ENCODE measurements at places on chromosomes 4 and X.

DNA sequence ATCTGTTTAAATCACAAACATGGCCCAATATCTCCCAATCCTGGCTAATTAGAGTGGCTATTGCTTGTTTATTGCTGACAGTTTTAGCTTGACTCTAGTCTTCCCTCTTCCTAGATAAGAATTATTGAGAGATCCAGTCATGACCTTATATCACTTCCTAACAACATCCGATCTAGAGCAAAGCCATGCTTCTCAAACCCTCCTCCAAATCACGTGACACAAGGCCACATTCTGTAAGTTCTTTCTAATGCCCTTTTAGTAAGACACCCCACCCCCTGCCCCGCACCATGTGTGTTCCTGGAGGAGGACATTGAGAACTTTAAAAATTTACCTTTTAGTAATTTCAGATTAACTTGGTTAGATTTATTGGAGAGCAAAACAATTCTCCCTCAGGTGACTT, 40.6 kb upstream of the RASSF6 start:
- no peak for DNase-seq

GRCh38 chrX:27860337-27860736, 52.5 kb downstream of the MAGEB10 start:
- no peak for DNase-seq

GRCh38 chrX:9340598-9341290, 124.1 kb upstream of the TBL1X start:
- no peak for DNase-seq

DNA sequence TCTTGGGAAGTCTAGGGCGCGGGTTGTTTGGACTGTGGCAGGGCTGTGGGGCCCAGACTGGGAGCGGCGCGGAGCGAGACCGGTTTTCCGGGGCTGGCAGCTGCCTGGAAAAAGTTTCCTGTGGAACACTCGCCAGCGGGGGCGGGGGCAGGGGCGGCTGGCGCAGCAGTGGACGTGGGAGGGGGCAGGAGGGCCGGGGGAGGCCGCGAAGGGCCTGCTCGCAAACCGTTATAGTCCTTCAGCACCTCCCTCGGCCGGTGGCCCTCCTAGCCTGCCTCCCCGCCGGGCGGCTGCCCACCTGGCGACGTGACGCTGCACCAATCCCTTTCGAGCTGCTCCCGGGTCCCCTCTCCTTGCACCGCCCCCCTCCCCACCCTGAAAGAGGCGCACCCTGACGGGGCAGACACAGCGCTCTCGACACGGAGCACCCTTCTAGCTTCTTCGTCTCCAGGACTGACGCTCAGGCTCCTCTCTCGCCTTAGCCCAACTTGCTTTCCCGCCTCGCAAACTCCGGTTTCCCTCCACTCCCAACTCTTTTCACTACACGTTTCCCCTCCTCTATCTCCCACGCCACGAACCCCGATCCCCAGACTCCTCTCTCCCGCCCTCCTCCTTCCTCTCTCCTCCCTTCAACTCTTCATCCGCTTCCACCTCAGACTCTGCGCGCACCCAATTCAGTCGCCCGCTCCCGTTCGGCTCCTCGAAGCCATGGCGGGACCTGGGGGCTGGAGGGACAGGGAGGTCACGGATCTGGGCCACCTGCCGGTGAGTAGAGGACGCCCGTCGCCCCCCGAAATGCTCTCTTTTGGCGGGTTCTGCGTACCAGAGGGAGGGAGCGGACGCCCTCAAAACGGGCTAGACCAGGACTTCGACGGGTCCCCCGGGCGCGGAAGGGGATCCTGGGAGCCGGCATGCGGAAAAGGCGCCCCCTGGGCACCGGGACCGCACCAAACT, at the start of gene NRK:
TSS of gene NRK (plus strand) at position 402 of the 954 bp plus-strand sequence. CDS start at position 709, 307 bp downstream.
- no peak for DNase-seq

GRCh38 chrX:128928636-128929035, 594.7 kb downstream of the SMARCA1 start:
- no peak for DNase-seq

- DNase-seq = no peak
Observed at GRCh38 chrX:23773601-23774175, 9.3 kb upstream of the SAT1 start.

DNA sequence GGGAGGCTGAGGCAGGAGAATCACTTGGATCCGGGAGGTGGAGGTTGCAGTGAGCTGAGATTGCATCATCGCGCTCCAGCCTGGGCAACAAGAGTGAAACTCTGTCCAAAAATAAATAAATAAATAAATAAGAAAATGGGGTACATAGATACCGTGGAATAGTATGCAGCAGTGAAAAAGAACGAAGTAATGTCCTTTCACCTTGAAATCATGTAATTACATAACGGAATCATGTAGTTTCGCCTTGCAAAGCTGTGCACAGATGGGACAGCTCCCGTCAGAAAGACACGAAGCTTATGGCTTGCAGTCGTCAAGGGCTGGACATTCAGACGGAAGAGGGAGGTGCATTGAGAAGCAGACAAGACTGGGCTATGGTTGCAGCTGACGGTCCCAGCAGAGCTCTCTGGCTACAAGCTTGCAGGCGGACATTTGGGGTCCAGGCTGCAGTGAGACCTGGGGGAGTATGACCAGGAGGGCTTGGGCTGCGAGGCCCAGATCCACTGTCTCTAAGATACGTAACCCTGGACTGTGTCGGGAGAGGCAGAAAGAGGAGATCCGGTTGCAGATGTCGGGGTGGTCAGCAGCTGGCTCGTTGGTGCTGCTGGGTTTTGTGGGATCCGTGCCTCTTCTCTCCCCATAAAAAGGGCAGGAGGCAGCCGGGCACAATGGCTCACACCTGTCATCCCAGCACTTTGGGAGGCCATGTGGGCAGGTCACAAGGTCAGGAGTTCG, 6.2 kb upstream of the P2RY8 start:
- DNase-seq = no peak

- DNase-seq = no peak
Observed at GRCh38 chrX:10197279-10198210, 40.8 kb downstream of the CLCN4 start.

DNA sequence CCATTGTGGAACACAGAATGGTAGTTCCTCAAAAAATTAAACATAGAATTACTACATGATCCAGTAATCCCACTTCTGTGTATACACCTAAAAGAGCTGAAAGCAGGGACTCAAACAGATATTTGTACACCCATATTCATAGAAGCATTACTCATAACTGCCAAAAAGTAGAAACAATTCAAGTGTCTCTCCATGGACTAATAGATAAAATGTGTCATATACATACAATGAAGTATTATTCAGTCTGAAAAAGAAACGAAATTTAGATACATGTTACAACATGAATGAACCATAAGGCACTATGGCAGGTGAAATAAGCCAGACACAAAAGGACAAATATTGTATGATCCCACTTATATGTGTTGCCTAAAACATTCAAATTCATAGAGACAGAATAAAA, 145.1 kb downstream of the ANTXR2 start:
- DNase-seq = no peak
